Upper lobe of left lung (tissue), 6 donors: ENCODE measurements at places on chromosomes 3 and 15. TPM values are rescaled to one million over a fixed set of nuclear protein-coding genes. Genes with fewer than 3 reads are reported as not detected.

KCNMB2 gene
- not detected for total RNA-seq

- H3K36me3 ChIP-seq: no peaks in the 10 kb centered on the region
- H3K4me1 ChIP-seq: no peaks in the 10 kb centered on the region
- no peak for DNase-seq
- H3K27ac ChIP-seq: no peak overlapping the region
- H3K4me3 ChIP-seq: no peak overlapping the region
These were observed 565.6 kb upstream of the AGTR1 start for GRCh38 chr3:148131990-148132638.

ENTPD3 gene
- 3.3 TPM for total RNA-seq

- H3K4me1 ChIP-seq: peaks cover 6% of the 10 kb centered on the region
- DNase-seq: no peak
- H3K27me3 ChIP-seq: no peaks in the 10 kb centered on the region
- H3K36me3 ChIP-seq: no peaks in the 10 kb centered on the region
- no peak overlapping the region for H3K27ac ChIP-seq
These were observed 41.9 kb downstream of the MEIS2 start for GRCh38 chr15:37058316-37058985.

AMIGO3 gene
- total RNA-seq: 3.1 TPM

WHAMM gene
- total RNA-seq: 11.8 TPM

- no peak for DNase-seq
- peaks cover 35% of the 10 kb centered on the region for H3K4me1 ChIP-seq
- H3K4me3 ChIP-seq: no peak overlapping the region
- peaks cover 10% of the 10 kb centered on the region for H3K36me3 ChIP-seq
These were observed 1.9 kb upstream of the RAB43 start for GRCh38 chr3:129123314-129124060.

LTF gene
- total RNA-seq: 15.3 TPM

FRMD4B gene
- total RNA-seq: 57.8 TPM

DNA sequence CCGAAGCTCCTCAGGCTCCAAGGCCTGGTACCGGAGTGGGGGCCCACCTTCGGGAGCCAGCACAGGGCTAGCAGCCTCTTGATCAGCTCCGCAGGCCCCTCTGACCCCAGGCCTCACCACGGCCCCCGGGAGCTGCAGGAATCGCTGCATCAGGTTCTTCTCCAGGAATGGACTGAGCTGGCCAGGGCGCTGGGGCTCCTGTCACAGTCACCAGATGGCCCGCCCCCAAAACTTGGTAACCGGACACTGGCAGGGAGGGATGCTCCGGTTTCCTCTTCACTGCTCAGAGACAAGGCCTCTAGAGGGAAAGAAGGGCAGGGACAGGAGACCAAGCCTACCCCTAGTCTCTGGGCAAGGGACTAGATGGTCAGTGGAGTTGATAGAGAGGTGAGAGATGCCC lies 9.9 kb downstream of the AP3B2 start:
- H3K27ac ChIP-seq: no peak overlapping the region
- no peaks in the 10 kb centered on the region for H3K4me1 ChIP-seq
- H3K36me3 ChIP-seq: no peaks in the 10 kb centered on the region
- no peak for DNase-seq
